ENCODE measurements at places on chromosomes 1 and 21.

- no peak for DNase-seq
Observed at GRCh38 chr1:23910553-23911246, 2.5 kb downstream of the CNR2 start.

DNA sequence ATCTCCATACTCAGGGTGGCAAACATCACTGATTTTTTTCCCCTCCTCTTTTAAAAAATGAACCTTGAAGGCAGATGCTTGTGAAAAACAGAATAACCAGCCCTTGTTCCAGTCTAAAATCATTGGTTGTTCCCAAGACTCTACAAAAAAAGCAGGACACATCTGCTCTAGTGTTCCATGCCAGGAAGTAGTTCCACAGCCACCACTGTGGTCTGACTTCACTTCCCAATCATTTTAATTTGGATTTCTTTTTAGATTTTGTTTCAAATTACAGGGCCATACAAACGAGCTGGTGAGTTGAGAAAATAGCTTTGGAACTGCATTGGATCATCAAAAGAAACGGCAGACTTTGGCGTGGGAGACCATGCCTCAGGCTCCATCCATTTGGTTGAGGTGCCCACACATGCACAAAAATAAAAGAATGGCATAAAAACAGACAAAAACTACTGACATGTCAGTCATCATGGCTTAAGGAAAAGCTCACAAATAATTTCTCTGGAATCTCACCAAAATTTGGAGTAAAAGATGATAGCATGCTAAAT lies 210.0 kb downstream of the GABPA start:
- no peak for DNase-seq

- no peak for DNase-seq
Observed at GRCh38 chr1:32774950-32775634, 42.1 kb downstream of the YARS1 start.

- no peak for DNase-seq
Observed at GRCh38 chr1:16413191-16413590, 24.0 kb downstream of the SPATA21 start.

DNA sequence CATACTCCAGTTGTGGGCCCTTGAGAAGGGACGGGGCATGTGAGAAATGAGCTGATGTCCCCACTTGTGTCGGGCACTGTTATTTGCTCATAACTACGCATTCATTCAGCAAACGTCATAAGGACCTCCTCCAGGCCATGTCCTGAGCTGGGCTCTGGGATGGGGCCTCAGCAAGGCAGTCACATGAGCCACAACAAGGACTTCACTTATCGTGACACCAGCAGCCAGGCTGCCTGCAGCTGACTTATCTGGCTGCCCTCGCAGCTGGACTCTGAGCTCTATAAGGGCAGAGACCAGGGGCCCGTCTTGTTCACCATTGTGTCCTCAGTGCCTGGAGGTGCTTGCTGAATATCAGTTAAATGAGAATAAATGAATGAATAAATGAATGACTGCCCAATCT lies 37.5 kb upstream of the GRIK3 start:
- DNase-seq, result no peak

GRCh38 chr1:182953826-182954225 lies 860 bp upstream of the SHCBP1L start:
- DNase-seq, result no peak

- no peak for DNase-seq
Observed at GRCh38 chr1:15678578-15678977, 5.5 kb upstream of the PLEKHM2 start.

DNA sequence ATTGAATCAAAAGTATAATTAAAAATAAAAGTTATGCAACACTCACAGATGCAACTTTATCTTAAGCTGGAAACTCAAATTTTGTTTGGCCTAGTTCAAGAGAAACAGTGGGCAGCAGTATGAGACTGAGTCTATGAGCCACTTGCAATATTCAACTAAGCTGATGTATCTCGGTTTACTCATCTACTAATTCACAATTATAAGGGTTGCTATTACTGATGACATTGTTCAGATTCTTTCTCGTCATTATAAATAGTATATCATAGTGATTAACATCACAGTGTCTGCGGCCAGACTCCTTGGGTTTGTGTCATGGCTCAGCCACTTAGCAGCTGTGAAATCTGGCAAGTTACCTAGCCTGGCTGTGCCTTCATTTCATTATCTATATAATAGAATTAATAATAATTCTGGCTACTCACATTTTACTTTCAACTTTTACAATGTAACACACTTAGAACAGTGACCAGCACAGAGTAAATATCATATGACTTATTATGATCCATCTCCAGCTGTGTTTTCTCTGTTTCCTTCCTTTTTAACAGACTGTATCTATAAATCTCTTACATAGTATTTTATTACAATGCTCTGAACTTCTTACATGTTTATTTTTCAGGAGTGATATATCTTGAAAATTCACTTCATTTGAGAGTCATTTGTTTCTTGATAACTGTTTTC lies 194.3 kb upstream of the RGS18 start:
- no peak for DNase-seq

DNA sequence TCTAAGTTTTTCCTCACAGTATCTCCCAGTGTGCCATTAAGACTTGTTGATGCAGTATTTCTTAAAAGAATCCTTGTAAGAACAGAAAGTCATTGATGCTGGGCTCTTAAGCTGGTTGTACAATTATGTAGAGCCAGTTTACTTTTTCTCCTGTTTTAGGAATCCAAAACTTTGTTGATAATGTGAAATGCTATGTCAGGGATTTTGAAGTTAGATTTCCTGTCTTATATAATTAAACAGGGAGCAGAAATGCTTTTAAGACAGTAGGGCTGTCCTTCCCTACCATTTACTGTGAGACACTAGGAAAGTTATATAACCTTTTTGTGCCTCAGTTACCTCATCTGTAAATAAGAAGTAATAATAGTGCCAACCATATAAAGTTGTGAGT lies 26.0 kb downstream of the CCDC18 start:
- DNase-seq, result no peak

GRCh38 chr21:22083899-22084298 lies 1085.7 kb downstream of the NCAM2 start:
- no peak for DNase-seq

GRCh38 chr21:29524055-29524454 lies 225.3 kb downstream of the BACH1 start:
- no peak for DNase-seq

DNA sequence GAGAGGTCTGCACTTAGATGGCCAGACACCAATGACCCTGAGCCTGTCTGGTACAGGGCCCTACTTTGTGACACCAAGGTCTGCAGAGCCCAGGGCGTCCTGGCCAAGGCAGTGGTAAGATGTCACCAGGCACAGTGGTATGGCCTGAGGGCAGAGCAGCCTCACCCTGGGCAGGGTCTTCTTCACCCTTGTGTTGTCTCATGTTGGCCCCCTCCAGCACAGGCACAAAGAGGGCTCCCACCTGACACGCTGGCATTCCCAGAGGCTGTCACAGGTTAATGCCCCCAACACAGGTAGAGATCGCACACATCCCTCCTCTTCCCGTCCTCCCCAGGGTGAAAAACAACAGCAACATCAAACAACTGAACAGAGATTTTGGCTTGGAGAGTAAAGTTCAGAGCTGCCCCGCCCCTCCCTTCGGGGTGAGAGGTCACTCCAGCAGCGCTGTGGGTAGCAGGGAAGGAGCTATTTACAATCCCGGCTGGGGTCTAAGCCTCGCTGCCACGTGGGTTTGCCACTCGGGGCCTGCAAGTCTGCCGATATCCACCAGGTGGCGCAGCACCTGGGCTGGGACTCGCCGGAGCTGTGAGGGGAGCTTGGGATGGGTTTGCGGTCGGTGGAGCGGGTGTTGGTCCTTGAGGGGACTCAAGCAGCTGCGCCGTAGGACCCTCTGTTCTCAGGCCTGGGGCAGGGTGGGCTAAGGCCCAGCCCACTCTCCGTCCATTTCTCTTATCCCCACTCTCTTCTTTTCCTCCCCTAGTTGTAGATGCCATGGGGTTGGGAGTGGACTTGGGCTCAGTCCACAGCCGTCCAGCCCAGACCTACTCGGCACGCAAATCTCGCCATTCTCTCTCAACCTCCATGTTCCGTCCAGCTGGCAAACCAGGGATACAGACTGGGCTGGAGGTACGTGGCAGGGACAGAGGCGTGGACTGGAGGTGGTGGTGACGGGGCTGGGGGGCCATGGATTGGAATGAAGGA lies 12.7 kb downstream of the EFNA3 start:
- DNase-seq, result peak; percentile 85

GRCh38 chr21:42176859-42177258 lies 42.1 kb upstream of the ABCG1 start:
- no peak for DNase-seq

DNA sequence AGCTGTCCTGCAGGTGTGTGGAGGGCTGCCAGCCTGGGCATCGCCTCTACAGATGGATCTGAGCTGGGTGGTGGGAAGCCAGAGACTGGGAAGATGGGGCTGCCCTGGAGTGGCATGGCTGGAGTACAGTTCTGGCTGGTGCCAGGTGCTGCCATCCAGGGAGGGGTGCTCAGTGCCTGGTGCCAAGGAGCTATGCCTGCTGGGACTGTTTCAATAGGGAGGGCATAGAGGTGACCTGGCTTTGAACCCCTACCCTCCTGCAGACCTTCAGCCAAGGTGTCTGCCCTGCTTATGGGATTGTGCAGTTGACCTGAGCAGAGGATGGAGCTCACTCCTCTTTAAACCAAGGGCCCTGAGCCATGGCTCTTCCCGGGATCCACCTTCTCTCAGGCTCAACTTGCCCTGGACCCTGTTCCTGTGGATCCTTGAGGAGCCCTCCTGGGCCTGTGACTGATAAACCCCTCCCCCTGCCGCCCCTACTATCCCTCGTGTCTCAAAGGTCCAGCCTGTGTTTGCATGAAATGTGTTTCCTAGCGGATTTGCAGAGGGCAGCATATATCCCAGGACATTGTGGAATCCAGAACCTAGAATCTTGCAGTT lies 48.7 kb downstream of the PTPRU start:
- DNase-seq, result no peak

DNA sequence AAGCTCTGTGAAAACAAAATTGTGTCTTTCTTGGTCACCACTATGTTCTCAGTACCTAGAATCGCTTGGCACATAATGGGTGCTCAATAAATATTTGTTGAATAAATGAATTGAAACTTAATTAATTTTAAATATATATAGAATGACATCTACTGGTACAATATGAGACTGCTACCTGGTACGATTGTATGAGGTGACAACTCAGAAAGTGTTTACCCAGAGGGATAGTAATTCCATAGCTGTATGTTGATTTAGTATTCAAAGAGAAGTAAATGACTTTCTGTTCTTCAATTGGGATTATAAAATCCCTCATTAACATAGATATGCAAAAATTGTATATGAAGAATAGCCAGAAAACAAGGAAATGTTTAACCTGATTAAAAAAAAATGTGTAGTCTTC lies 128.7 kb downstream of the RPS6KC1 start:
- DNase-seq, result no peak
